ENCODE measurements at places on chromosomes 12 and 14. TPM values are rescaled to one million over a fixed set of nuclear protein-coding genes. Genes with fewer than 3 reads are reported as not detected.

GRCh38 chr12:13005649-13006048, 5.6 kb upstream of the HEBP1 start:
- no peak for DNase-seq
- H3K4me1 ChIP-seq: peaks cover 8% of the 10 kb centered on the region
- no peak overlapping the region for H3K4me3 ChIP-seq
- no peaks in the 10 kb centered on the region for H3K36me3 ChIP-seq

DNA sequence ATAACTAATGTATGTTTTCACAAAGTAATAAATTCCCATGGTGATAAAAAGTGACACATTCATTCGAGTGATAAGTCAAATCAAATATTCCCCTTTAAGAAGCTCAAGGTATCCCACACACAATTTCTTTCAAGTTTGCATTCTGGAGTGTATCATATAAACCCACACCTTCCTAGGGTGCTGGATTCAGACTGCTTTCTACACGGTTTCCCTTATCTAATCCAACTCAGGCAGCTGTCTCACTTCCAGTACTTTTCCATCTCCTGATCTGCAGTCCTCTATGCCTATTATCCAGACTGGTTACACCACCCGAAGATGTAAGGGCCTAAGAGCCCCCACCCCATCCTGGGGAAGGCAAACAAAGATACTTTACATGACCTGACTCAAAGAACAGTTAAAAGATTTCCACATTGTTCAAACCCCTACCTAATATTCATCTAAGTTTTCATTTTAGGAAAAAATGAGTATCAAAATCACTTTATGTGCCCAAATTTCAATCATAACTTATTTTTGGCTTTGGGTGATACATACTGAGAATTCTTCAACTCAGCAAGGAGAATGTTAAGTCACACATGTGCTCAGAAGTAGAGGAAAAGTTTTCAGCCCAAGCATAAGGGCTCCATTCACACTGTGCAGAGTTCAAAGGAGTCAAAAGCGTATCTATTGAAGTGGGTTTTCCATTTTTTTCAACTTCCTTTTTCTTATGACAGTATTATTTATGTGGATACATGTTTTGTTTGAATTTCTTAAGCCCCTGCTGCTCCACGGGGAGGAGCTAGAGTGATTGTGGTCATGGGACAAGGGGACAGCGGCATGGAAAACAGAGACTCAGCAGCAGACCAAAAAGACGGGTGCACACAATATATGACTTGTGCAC, 41.8 kb downstream of the CORO1C start:
- peak overlapping the region; percentile 56 for H3K27ac ChIP-seq
- no peaks in the 10 kb centered on the region for H3K27me3 ChIP-seq
- no peak for DNase-seq
- H3K4me1 ChIP-seq: peaks cover 33% of the 10 kb centered on the region
- H3K36me3 ChIP-seq: no peaks in the 10 kb centered on the region
- peak overlapping the region; percentile 87 for H3K4me3 ChIP-seq

GRCh38 chr14:61930101-61930857, 168.1 kb downstream of the SNAPC1 start:
- no peaks in the 10 kb centered on the region for H3K36me3 ChIP-seq
- peaks cover 5% of the 10 kb centered on the region for H3K27me3 ChIP-seq
- no peak for DNase-seq
- peaks cover under 1% of the 10 kb centered on the region for H3K4me1 ChIP-seq
- H3K4me3 ChIP-seq: no peak overlapping the region

DNA sequence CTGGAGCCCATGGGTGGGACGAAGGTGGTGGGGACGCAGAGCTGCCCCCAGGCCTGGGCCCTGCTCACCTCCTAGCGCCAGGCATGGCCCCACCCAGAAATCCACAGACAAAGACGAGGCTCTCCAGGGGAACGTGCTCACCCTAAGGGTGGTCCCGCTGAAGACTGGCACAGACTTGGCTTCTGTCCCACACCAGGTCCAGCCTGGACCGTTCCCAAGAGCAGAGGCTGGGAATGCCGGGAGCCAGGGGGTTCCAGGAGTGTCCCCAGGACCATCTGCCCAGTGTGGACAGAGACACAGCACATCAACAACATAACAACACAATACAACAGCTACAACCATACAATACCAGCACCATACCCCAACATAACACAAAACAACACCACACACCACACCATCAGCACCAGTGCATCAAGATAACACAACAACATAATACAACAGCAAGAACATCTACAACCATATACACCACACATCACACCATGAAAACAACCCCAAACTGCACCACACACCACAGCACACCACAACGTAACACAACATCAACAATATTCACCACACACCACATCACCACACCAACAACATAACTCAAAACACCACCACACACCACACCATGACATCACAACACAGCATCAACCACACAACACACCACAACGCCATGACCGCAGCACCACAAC, 329.6 kb downstream of the ADGRD1 start:
- no peak overlapping the region for H3K27ac ChIP-seq
- no peaks in the 10 kb centered on the region for H3K36me3 ChIP-seq
- H3K27me3 ChIP-seq: no peaks in the 10 kb centered on the region
- peak overlapping the region; percentile 11 for H3K4me3 ChIP-seq

DNA sequence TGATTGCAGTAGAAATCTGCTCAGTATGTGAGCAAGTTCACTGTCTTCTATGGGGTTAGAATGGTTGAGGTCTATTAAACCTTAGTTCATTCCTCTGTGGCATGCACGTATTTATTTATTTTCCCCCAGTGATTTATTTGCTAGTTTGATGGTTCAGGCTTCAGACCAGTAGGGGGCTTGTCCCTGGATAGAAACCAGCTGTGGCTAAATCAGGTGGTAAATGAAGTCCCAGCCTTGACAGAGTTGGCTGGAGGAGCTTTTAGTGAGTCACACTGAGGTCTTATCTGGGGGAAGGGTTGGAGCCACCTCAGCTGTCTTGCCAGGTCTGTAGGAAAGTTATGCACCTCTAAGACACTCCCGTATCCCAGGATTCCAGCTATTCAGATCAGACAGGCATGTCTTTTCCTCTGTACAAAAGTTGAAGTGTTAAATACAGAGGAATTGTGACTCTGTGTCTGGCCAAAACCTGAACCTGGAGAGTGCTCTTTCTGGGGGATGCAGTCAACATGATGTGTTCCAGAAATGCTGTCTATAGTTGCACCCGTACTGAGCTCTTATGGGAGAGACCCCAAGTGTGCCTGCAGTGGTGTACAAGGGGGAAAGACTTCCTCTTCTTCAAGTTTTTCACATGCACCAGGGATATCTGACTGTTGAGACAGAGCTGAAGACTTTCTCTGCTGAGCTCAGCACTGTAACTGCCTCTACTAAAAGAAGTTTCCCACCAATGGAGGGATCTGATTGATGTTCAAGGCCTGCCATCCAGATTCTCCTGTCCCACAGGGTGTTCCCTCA, 1322.1 kb downstream of the TMEM121 start:
- no peaks in the 10 kb centered on the region for H3K27me3 ChIP-seq
- peak overlapping the region; percentile 94 for H3K4me3 ChIP-seq
- peaks cover 4% of the 10 kb centered on the region for H3K36me3 ChIP-seq
- H3K4me1 ChIP-seq: peaks cover 71% of the 10 kb centered on the region
- H3K27ac ChIP-seq: peak overlapping the region; percentile 96
- peak; percentile 36 for DNase-seq

The DIO2 gene
- polyA plus RNA-seq: not detected

DNA sequence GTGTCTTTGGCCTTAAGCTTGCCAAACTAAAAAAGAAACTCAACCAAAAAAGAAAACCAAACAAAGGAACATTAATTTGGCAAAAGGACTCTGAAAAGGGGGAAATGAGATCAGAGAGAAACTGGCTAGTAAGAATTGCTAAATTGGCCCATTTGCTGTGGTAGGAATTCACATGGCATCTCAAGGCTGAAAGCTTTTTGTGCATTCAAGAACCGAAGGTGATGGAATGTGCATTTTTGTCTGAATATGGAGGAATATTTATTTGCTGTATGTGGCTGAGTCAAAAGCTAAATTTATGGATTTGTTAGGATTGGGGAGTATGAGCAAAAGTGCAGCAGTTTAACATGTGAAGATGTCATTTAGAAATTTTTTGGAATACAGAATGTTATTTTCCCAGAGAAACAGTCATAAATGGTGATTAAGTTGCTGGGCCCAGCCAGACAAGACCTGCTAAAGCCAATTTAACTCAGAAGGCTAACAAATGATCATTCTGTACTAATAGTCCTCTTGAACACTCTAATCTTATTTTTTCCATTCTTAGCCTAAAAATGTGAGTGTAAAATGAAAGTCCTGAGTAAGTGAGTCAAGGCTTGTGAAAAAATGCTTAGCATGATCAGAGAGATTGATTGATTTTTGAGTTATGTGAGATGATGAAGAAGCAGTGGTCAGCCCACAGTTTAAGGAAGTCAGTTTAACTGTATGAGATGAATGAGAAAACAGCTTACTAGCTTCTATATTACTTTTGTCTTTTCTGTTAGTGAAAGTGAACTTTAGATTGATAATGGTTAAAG, 94.1 kb downstream of the ANO6 start:
- H3K27me3 ChIP-seq: no peaks in the 10 kb centered on the region
- no peak for DNase-seq
- H3K27ac ChIP-seq: no peak overlapping the region

GRCh38 chr12:10385166-10385613, 4.7 kb downstream of the KLRK1 start:
- peaks cover 6% of the 10 kb centered on the region for H3K27me3 ChIP-seq
- H3K4me1 ChIP-seq: peaks cover 17% of the 10 kb centered on the region
- DNase-seq: no peak
- H3K27ac ChIP-seq: no peak overlapping the region

DNA sequence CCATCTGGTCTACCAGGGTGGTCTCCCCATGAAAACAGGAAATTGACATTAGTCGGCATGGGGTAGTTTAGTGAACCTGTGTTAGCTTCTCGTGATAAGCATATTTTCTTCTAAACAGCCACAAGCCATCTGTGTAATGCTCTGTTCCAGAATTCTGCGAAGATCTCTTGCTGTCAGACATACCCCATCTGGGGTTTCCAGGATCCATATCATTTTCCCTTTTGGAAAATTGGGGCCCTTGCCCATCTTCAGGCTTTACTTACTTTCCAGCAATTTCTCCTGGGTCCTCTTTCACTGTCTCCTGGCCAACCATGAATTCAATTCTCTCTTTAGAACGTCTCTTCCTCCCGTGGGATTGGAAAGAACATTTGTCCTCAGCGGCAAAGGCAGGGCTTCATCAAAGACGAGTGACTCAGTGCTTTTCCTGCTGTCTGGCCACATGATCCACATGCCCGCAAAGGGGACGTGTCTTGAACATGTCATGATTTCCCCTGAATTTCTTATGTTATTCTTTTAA, 21.4 kb upstream of the NCOR2 start:
- no peaks in the 10 kb centered on the region for H3K36me3 ChIP-seq
- H3K27ac ChIP-seq: no peak overlapping the region
- peaks cover 26% of the 10 kb centered on the region for H3K27me3 ChIP-seq
- no peak for DNase-seq
- H3K4me1 ChIP-seq: peaks cover 35% of the 10 kb centered on the region
- H3K4me3 ChIP-seq: no peak overlapping the region

GRCh38 chr12:47833591-47834012, 13.9 kb upstream of the HDAC7 start:
- no peak for DNase-seq
- no peaks in the 10 kb centered on the region for H3K36me3 ChIP-seq
- H3K4me1 ChIP-seq: peaks cover 41% of the 10 kb centered on the region

The KLRF2 gene
- polyA plus RNA-seq: not detected

GRCh38 chr14:69980457-69981425, 101.5 kb downstream of the SMOC1 start:
- no peaks in the 10 kb centered on the region for H3K36me3 ChIP-seq
- H3K4me1 ChIP-seq: no peaks in the 10 kb centered on the region
- DNase-seq: no peak
- H3K27ac ChIP-seq: no peak overlapping the region

Measured in naive B cell (primary cell).